Epithelial cell of prostate (primary cell): ENCODE measurements at places on chromosomes 3 and 15.

- no peak for DNase-seq
Observed at GRCh38 chr3:173747427-173747826, 349.9 kb downstream of the NLGN1 start.

DNA sequence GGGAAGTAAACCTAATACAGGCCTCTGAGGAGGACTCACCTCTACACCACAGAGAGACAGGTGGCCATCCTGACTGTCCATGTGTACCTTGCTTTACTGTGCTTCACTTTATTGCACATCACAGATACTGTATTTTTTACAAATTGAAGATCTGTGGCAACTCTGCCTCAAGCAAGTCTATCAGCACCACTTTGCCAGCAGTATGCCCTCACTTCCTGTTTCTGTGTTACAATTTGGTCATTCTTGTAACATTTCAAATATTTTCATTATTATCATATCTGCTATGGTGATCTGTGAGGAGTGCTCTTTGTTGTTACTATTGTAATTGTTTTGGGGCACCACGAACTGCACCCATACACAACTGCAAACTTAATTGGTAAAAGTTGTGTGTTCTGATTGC is 78.0 kb downstream of the BBX start:
- no peak for DNase-seq

GRCh38 chr3:69409011-69409410 is 23.1 kb upstream of the FRMD4B start:
- DNase-seq = no peak

DNA sequence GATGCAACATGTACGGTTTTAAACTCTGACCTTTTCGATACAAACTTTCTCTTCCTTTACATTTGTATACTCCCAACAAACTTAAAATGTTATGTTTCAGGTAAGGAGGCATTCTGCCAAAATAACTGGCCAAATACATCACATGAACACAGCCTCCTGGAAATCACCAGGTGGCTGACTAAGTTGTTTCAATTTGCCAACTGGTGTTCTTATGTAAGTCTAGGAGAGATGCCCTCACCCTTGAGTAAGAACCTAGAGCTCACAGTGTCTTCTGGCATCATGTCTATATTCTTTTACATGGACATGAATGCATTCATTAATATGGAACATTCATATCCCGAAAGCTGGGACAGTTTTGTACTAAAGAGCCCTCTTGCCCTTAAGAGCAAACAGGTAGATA is 341.1 kb upstream of the NR2F2 start:
- peak; percentile 10 for DNase-seq

- no peak for DNase-seq
Observed at GRCh38 chr15:71291723-71292122, 176.5 kb downstream of the THSD4 start.

GRCh38 chr3:151225040-151225975 is 22.3 kb upstream of the GPR171 start:
- no peak for DNase-seq

GRCh38 chr3:12155828-12156227 is 2.9 kb downstream of the TIMP4 start:
- peak; percentile 18 for DNase-seq

DNA sequence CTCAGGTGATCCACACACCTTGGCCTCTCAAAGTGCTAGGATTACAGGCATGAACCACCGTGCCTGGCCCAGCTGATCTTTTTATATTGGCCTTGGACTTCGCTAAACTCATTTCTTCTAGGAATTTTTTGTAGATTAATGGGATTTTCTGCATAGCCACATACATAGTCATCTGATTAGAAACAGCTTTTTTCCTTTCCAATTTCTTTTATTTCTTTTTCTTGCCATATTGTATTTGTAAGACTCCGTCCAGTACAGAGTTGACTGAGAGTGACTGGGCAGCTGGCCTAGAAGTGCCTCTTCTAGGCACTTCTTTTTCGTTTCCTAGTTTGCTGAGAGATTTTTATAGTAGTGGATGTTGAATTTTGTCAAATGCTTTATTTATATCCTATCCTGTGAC is 37.4 kb downstream of the ARIH1 start:
- DNase-seq = no peak

DNA sequence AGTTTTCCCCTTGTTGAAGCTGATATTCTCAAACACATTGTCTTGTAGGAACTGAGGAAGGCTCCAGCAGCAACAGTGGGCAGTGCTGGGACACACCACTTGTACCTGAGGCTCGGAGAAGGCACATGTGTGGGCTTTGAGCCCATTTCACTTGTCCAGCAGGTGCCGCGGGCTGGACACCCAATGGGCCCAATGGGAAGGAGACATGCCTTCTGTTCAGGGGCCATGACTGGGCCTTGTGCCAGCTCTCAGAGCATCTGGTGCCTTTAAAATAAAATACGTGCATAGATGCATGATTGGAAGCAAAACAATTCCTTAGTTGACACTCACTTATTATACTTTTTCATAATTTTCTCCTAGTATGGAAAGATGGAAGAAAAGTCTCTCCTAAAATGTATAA is 334.2 kb downstream of the KLF13 start:
- no peak for DNase-seq

GRCh38 chr3:126956866-126957650 is 25.9 kb upstream of the PLXNA1 start:
- DNase-seq = peak; percentile 68

DNA sequence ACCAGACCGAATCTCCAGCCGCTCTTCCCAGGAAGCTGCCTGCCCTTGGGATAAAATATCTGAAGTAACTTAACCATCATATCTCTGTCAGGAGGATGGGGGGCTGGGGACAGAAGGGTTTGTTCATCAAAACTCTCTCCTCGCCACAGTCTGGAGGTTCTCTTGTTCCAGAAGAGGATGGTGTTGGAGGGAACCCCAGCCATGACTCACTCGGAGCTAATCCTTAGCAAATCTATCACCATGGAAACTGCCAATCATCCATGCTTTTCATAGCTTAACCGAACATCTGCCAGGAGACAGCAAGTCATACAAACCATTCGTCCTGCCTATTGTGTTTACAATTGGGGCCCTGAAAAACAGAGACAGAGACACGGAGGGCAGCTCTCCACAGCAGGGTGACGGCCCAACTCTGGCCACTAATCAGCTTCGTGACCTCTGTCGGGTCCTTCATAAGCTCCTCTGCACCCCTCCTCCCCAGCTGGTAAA is 73.8 kb upstream of the HEG1 start:
- DNase-seq = peak; percentile 88

- DNase-seq = no peak
Observed at GRCh38 chr3:113634782-113635474, 61.5 kb downstream of the USF3 start.

- no peak for DNase-seq
Observed at GRCh38 chr3:184391266-184391665, 11.4 kb downstream of the CHRD start.

DNA sequence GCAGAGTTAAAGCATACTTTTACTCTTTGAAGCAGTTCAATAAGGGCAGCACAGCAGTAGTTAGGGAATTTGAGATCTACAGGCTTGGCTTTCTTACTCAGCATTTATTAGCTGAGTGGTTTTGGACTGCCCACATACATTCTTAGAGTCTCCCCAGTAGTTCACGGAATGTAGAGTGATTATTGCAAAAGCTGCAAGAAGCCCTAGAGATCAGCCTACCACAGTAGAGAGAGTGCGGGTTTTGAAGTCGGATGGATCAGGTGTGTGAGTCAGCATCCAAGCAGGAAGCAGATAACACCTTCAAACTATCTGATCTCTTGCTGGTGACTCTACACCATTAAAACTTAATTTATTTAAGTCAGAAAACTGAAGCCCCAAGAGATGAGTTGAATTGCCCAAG is 171.9 kb downstream of the SYNPR start:
- DNase-seq = peak; percentile 44

GRCh38 chr3:118412503-118412902 is 622.1 kb downstream of the IGSF11 start:
- no peak for DNase-seq

GRCh38 chr3:170372190-170372879 is 14.8 kb downstream of the SKIL start:
- DNase-seq = no peak

DNA sequence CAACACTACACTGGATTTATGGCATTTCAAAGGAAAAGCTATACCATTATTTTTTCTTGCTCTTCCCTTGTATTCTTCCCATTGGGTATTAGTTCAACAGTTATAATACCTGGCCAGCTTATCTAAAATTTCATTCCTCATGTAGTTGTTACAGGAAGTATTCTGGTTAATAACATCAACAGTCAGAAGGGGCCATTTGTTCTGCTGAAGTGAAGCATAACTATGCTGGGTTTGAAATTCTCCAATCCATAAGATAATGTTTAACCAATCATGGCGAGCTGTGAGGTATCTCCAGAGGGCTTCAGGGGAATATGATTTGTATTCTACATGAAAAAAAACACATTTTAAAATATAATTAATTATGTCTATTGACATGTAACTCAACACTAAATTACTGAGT is 43.4 kb downstream of the SPG11 start:
- no peak for DNase-seq

DNA sequence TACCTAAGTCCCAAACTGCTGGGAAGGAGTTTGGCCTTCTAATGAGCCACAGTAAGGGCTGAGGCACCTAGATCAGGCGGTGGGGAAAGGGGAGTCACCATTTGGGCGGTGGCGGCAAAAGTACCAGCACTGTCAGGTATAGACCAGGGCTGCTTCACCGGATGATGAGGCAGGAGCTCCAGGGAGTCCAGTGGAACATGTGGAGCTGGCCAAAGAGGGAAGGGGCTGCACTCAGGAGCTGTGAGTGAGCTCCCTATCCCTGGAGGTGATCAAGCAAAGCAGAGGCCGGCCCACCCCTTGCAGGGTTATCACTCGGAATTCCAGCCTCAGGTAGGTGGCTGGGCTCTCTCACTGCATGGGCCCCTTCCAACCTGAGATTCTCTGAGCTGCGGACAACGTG is 108.4 kb downstream of the SEC22A start:
- DNase-seq = no peak

DNA sequence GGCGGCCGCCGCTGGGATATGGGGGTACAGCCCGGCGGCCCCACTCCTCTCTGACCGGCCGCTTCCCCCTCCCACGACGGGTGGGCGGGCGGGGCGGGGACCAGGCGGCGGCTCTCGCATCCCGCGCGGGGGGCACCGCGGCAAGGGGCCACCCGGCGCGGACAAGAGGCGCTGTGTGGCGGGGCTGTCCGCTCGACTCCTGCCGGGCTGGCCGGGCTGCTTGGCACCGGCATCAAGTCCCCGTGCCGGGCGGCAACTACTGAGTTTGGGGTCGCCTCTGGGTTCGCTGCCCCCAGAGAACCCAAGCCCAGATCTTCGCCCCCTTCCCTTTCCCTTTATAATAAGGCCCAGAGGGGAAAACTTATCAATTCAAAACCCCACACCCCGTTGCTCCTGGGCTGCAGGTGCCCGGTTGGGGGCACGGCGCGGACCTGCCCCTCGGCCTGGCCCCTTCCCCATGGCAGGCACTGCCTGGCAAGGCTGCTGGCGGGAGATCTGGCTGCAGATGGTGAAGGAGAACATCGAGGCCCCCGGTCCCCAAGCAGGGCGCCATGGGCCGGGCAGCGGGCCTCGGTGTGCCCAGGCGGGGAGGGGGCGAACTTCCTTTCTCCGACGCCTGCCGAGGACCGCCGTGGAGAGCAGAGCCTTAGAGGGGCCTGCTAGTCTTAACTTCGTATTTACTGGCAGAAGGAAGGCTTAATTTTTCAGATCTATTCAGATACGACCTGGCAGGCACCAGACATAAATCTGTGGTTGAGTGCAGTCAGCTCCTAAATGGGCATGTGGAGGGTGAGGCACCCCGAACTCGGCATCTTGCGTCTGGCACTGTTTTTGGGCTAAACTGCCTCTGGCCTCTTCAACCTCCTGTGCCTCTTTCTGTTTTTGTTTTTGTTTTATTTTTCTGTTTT is 911 bp downstream of the APBA2 start:
- DNase-seq = no peak

DNA sequence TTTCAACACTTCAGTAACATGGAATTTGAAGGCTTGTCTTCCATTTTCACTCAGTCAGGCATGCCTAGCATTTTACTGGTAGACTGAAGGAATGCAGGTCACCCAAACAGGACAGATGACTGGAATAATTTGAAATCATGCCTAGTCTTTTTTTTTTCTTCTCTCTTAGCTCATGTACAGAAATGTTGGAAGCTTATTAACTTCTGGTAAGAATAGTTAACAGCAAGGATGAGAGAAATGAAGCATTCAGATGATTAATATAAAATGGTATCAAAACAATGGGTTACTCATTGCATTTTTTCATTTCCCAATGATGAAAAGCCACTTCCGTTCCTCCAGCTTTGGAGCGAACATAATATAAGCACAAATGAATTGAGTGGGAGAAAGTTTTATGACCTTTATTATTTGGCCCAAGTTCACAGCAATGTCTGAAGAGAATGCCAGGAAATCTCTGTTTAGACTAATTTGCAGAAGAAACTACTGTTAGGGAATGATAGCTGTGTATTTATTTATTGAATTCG is 431.6 kb upstream of the RASGRP1 start:
- DNase-seq = no peak

DNA sequence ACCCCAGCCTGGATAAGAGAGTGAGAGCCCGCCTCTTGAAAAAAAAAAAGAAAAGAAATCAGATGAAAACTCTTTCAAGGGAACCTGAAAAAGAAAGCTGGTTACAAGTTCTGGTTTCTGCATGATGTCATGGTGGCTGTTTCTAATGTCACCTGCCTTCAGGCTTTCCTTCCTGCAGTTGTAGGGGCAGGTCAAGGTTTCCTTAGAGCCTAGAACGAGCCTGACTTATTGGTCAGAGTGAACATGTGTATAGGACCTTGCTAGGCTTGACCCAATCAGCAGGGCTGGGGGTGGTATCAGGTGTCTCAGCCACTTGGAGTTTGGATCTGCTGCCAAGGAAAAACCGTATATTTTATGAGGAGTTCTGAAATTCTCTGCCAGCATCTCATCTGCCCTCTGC is 3.8 kb downstream of the IVD start:
- DNase-seq = no peak

- DNase-seq = no peak
Observed at GRCh38 chr3:25294169-25294805, 133.8 kb upstream of the RARB start.

- no peak for DNase-seq
Observed at GRCh38 chr3:141459008-141459407, 27.8 kb upstream of the RASA2 start.

DNA sequence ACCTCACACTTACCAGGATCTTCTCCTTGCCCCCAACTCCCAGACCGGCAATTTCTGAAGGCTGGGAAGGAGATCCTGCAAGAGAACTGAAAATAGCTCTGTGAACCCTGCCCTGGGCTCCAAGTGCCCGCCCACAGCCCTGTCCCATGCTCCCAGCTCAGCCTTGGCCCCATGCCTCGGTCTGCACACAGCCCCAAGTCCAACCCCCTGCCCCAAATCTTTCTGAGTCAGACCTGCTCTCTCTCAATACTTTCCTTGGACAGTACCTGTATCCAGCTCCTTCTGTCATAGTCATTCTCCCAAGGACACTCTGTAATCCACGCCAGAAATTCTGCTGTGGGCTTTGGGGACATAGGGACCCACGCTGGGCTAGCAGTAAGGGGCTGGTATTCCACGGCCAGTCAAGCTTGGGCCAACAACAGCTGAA is 6.3 kb upstream of the SMAD3 start:
- DNase-seq = no peak

GRCh38 chr3:168820810-168821415 is 725.2 kb upstream of the GOLIM4 start:
- DNase-seq = no peak

- peak; percentile 12 for DNase-seq
Observed at GRCh38 chr3:185399737-185400667, 37.1 kb downstream of the MAP3K13 start.
